ENCODE measurements at places on chromosomes 4 and X.
A peak's percentile ranks its signal among the peaks of the same experiment; 100 is the strongest.

GRCh38 chr4:172270397-172270796, 457.2 kb downstream of the GALNTL6 start:
- no peak for DNase-seq

- no peak for DNase-seq
Measured at GRCh38 chr4:189420572-189420971, 520.1 kb upstream of the FRG1 start.

DNA sequence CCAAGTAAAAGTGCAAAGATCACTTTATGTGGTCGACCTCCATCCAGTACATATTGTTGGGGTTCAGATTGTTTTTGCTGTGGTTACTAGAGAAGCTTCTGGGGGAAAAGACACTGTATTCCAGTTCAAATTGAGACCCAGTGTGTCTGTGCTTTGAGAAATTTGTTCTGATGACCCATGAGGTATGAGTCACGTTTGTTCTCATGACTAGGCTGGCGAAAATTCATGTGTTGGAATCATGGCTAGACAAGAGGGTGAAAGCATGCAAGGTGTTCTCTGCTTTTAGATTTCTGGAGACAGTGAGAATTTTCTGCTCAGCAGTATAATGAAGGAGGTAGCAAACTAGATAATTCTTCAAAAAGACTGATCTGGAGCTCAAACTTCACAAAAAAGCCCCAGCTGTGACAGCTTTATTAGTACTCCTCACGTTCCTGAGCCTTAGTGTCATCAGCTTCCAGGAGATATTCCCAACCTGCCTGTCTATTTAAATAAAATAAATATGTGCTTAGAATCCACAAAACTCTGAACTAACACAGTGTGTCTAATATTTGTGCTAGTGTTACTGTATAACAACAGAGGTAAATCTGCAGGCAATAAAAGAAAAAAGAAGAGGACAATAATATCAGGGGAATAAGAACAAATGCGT, 24.4 kb upstream of the FAM47B start:
- peak; percentile 43 for DNase-seq

DNA sequence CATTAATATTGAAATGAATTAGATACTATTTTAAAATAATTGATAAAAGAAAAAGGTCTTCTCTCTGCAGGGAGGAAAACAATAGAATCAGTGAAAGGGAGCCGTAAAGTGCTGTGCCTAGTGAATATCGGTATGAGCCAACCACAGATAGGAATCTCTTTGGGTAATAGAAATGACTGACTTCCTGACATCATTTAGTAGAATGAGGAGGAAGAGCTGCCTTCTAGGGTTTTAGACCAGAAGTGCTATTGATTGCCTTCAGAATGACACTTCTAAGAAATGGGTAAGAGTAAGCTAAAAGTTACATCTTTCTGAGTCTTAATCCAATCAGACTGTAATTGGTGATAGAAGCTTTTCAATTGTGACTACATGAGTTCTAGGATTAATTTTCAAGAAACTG, 134.0 kb upstream of the MAP9 start:
- no peak for DNase-seq

DNA sequence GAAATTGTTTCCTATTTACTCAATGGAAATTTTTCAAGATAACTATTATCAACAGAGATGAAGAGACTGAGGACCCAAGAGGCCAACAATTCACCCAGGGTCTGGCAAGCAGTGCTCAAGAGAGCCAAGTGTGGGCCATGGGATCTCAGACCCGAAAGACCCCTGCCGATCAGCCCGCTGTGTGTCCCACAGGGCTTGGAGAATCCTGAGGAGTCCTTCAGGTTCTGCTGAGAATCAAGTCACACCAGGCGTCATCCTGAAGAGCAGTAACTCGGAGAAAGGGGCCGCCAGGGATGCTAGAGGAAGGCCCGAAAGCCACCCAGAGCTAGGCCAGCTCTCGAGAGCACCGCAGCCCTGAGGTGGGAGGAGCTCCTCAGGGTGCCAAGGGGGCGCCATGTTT, 48.7 kb downstream of the FGFRL1 start:
- no peak for DNase-seq

- no peak for DNase-seq
Measured at GRCh38 chr4:36255577-36255976, 11.3 kb upstream of the ARAP2 start.

- no peak for DNase-seq
Measured at GRCh38 chrX:126552313-126553022, at the start of gene DCAF12L1. DCAF12L1 (minus strand) TSS chrX:126552814; CDS start chrX:126552608, 206 bp downstream.

- no peak for DNase-seq
Measured at GRCh38 chrX:82134378-82134777, 932.5 kb downstream of the SH3BGRL start.

DNA sequence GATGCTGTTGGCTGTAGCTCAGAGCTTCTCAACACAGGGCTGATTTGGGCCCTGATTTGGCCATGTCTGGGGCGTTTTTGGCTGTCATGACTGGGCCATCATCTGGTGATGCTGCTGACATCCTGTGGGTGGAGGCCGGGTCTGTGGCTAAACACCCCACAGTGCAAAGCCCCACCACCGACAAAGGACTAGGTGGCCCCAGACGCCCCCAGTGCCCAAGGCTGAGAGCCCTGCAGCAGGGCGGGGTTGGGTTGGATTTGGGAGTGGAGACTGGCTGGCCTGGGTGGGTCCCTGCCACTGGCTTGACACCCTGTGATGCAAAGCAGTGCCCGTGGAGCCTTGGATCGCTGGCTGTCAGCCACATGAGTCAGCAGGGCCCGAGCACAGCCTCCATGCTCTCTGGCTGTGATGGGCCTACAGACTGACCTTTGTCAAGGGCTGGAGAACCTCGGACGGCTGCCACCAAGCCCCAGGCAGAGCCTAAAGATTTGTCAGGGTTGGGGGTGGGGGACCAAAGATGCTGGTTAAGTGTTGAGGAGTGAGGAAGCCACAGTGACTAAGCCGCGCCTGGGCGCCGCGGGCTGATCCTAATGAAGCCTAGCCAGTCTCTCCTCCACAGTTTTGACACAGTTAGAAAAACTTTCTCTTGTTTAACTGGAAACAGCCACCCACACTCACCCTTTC, 28.3 kb downstream of the CYTL1 start:
- peak; percentile 78 for DNase-seq

GRCh38 chrX:46849933-46850332, 13.1 kb downstream of the RP2 start:
- peak; percentile 37 for DNase-seq

GRCh38 chrX:6777238-6778002, 242.5 kb upstream of the VCX3A start:
- DNase-seq, result no peak

GRCh38 chr4:11069581-11070211, 359.0 kb downstream of the HS3ST1 start:
- DNase-seq, result no peak

DNA sequence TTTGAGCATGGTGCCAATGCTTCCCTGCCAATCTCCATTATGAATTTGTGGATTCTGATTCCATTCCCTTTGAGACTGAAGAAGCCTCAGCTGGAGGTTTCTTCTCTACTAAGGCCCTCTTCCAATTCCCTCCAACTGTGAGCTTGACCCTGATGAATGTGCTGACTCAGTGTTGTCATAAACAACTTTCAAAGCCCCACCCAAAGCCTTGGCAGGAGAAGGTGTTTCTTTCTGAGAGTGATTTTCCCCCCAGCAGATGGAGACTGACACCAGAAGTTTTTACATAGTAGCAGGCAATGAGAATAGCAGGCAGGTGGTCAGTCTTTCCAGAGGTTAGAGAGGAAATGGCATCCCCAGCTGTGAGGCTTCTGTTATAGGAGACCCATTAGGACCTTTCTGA, 53.1 kb downstream of the OCRL start:
- DNase-seq, result peak; percentile 70

Data from fibroblast of lung (primary cell).